Peyer's patch (tissue), 4 donors: ENCODE measurements at places on chromosomes 5 and 9. TPM values are rescaled to one million over a fixed set of nuclear protein-coding genes. Genes with fewer than 3 reads are reported as not detected.

- DNase-seq, result no peak
- peaks cover 2% of the 10 kb centered on the region for H3K4me1 ChIP-seq
- no peak overlapping the region for H3K27ac ChIP-seq
- H3K4me3 ChIP-seq, result no peak overlapping the region
- H3K27me3 ChIP-seq, result no peaks in the 10 kb centered on the region
- no peaks in the 10 kb centered on the region for H3K36me3 ChIP-seq
Measured at GRCh38 chr9:126854734-126855133, 5.7 kb upstream of the ZBTB34 start.

DNA sequence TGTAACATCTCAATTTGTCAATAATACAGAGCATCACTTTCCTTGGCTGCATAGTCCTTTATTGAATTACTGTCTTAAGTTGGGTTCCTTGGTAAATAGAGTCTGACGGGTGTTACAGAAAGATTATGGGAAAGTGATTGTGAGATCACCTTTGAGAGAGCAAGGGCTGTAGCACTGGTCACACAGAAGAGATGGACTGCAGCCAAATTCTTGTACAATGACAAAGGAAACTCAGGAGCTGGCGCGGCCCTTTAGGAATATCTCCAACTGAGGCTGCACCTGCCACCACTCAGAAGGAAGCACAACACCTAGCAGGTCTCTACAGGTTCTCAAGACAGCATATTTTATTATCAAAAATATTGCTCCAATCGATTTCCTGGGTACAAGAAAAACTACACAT, 350.0 kb upstream of the ISL1 start:
- H3K27ac ChIP-seq, result no peak overlapping the region
- no peaks in the 10 kb centered on the region for H3K27me3 ChIP-seq
- no peak for DNase-seq

GRCh38 chr9:85024374-85024773, 354.8 kb downstream of the NTRK2 start:
- no peak overlapping the region for H3K27ac ChIP-seq
- no peaks in the 10 kb centered on the region for H3K4me1 ChIP-seq
- DNase-seq, result no peak
- no peaks in the 10 kb centered on the region for H3K27me3 ChIP-seq
- no peak overlapping the region for H3K4me3 ChIP-seq

GRCh38 chr9:124370896-124371582, 44.2 kb downstream of the PSMB7 start:
- no peak for DNase-seq
- no peaks in the 10 kb centered on the region for H3K4me1 ChIP-seq
- H3K27ac ChIP-seq, result no peak overlapping the region
- no peak overlapping the region for H3K4me3 ChIP-seq
- H3K27me3 ChIP-seq, result no peaks in the 10 kb centered on the region

DNA sequence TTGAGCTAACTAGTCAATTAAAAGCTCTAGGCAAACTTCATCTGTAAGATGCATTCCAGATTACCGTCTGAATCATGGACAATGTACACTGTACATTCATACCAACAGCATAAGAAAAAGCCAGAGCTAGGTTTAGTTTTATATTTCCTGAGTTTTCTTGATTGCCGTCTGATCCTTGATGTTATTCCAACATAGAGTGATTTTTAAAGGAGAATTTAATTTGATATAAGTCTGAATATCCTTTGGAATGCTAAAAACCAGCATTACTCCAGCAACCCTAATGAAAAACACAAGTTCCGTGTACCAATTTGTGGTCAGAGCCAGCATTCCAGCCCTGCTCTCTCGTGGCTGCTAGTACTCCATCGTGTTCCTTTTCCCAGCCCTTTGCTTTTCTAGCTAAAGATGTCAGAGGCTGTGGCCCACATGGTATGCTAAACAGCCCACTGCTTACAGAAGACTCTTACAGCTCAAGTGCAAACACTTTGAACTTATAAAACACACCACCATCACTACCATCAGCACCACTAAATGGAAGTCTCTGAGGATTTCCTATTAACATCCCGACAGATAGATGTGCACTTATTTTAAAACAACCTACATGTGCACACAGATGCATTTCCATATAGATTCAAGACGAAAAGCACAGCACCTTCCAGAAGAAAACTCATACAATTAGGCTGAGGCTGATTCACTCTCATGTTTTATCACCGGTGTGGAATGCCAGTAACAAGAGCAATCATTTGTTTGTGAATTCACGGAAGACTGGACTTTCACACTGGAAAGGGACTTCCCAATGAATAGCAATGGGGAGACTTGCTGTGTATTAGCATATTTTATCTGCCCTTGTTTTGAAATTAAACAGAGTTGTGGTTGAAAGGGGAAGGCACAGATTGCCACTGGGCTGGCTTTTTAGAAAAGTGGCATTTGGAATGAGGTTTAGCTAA, 246.9 kb upstream of the GAS1 start:
- DNase-seq, result no peak
- no peaks in the 10 kb centered on the region for H3K36me3 ChIP-seq
- no peaks in the 10 kb centered on the region for H3K4me1 ChIP-seq
- H3K4me3 ChIP-seq, result no peak overlapping the region

ARID3C gene
- not detected for total RNA-seq

DNA sequence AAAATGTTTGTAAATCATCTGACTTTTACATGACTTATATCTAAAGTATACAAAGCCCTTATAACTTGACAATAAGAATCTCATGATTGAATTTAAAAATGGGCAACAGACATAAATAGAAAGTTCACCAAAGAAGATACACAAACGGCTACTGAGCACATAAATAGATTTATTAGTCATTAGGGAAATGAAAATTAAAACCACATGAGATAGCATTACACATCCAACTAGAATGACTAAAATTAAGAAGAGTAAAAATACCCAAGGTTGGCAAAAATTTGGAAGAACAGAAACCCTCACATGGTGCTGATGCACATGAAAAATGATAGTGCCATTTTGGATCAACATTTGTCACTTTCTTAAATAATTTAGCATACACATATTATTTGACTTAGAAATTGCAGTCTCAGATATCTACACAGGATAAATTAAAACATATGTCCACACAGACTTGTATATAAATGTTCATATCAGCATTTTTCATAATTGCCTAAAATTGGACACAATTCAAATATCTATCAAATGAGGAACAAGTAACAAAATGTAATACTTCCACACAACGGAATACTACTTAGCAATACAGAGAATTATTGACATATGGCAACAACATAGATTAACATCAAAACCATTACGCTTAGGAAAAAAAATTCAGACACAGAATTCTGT, 359.1 kb upstream of the DAB2 start:
- H3K36me3 ChIP-seq, result no peaks in the 10 kb centered on the region
- no peak for DNase-seq
- H3K27me3 ChIP-seq, result no peaks in the 10 kb centered on the region

GRCh38 chr5:147479949-147480348, 29.9 kb downstream of the DPYSL3 start:
- DNase-seq, result no peak
- H3K4me3 ChIP-seq, result no peak overlapping the region
- H3K4me1 ChIP-seq, result no peaks in the 10 kb centered on the region
- H3K27ac ChIP-seq, result no peak overlapping the region
- no peaks in the 10 kb centered on the region for H3K36me3 ChIP-seq
- no peaks in the 10 kb centered on the region for H3K27me3 ChIP-seq

PRRX2 gene
- total RNA-seq, result not detected

- H3K4me3 ChIP-seq, result no peak overlapping the region
- DNase-seq, result peak; percentile 68
- H3K27me3 ChIP-seq, result no peaks in the 10 kb centered on the region
Measured at GRCh38 chr9:113395000-113395861, 5.9 kb downstream of the ALAD start.

DNA sequence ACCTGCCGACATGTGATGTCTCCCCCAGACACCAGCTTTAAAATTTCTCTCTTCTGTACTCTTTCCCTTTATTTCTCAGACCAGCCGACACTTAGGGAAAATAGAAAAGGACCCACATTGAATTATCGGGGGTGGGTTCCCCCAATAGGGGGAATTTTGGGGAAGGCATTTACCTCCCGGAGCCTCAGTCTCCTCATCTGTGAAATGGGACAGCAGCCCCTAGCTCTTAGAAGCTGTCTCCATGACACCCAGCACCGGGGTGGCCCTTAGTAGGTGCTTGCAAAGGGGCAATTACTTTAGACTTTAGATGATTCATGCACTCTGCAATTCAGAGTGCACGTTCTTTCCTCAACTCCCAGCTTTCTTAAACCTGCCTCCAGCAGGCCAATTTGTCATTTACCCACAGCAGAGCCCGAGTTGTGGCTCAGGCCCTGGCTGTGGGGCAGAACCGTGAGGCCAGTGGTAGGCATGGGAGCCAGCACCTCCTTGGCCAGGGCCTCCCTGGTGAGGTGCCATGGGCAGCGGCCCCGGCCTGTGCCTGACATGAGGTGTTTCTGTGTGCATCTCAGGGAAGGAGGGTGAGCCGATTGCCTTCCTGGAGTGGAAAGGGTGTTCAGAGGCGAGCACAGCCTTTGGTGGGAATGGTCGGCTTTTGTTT, 51.7 kb downstream of the SH3PXD2B start:
- H3K4me3 ChIP-seq, result no peak overlapping the region
- H3K27me3 ChIP-seq, result no peaks in the 10 kb centered on the region
- no peaks in the 10 kb centered on the region for H3K36me3 ChIP-seq
- H3K4me1 ChIP-seq, result no peaks in the 10 kb centered on the region
- H3K27ac ChIP-seq, result peak overlapping the region; percentile 66

DNA sequence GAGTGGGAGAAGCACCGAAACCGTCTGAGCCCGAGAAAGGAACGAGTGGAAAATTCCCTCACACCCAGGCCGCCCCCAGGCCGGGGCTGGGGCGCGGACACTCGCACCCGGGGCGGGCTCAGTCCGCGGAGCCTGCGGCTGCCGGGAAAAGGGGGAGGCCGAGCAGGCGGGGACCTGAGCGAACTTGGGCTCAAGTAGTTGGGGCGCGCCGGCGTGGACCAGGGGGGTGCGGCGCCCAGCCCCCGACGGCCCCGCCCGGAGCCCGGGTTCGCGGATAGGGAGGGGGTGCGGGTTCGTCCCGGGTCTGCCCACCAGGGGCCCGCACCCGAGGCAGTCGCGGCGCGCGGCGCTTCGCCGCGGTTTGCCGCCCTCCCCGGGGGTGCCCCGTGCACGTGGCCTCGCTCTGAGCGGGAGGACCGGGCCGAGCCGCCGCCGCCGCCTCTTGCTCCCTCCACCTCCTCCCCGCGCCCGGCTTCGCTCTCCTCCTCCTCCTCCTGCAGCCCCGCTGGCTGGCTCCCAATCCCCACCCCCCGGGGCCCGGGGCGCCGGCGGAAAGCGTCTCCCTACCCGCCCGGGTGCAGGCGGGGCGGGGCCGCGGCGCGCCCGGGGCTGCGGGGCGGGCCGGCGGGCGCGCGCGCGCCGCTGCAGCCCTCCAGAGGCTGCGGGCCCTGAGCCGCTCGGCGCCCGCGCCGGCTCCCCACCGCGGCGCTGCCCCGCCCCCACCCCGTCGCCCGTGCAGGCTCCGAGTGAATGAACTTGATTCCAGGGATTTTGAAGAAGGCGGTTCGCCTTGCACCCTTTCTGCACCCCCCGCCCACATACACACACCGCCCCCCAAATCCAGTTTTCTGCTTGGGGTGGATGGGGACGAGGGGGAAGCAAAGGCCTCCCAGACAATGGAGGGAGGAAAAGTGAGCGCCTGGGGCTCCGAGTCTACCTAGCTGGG, 1.3 kb upstream of the NFIB start:
- peak; percentile 34 for DNase-seq
- H3K36me3 ChIP-seq, result no peaks in the 10 kb centered on the region
- H3K4me3 ChIP-seq, result peak overlapping the region; percentile 43
- H3K27ac ChIP-seq, result peak overlapping the region; percentile 70
- no peaks in the 10 kb centered on the region for H3K4me1 ChIP-seq

DNA sequence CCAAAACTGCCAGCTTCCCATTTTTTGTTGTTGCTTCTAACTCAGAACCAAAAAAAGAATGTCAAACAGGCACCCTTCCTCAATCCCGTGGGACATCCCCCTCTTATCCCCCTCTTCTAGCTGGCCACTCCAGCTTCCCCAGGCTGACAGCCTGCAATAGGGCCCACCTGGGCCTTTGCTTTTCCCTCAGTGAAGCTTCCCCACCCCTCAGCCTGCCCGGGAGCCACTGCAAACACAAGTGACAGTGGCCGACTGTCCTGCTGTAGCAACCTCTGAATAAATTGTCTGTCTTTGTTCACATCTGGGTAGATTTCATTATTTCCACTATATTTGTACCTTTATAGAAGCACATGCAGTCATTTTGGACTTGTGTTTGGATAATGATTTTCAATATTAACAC, 245.3 kb downstream of the GADD45G start:
- no peak overlapping the region for H3K27ac ChIP-seq
- no peak for DNase-seq
- no peaks in the 10 kb centered on the region for H3K27me3 ChIP-seq
- no peaks in the 10 kb centered on the region for H3K4me1 ChIP-seq
- no peaks in the 10 kb centered on the region for H3K36me3 ChIP-seq

DNA sequence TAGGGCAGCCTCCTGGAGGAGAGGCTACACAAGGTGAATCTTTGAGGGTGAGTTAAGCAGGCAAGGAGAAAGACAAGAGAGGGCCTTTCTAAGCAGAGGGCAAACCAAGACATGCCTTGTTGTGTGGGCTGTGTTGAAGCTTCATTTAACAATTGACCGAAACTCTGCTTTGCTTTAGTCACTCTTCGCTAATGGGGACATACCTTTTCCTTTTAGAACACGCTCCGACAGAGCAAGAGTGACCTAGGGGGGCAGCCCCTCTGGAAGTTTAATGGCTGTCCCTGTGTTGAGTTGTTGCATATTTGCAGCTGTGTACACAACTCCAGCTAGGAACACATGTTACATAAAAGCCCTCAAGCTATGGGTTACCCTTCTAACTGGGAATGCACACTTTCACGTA, 218.1 kb upstream of the WWC1 start:
- no peaks in the 10 kb centered on the region for H3K27me3 ChIP-seq
- no peaks in the 10 kb centered on the region for H3K36me3 ChIP-seq
- no peak overlapping the region for H3K27ac ChIP-seq
- no peaks in the 10 kb centered on the region for H3K4me1 ChIP-seq
- no peak overlapping the region for H3K4me3 ChIP-seq
